Left renal cortex interstitium (tissue), 4 donors: ENCODE measurements at places on chromosomes 11 and 22.

- DNase-seq, result no peak
Observed at GRCh38 chr11:66867425-66868040, 10.7 kb downstream of the LRFN4 start.

DNA sequence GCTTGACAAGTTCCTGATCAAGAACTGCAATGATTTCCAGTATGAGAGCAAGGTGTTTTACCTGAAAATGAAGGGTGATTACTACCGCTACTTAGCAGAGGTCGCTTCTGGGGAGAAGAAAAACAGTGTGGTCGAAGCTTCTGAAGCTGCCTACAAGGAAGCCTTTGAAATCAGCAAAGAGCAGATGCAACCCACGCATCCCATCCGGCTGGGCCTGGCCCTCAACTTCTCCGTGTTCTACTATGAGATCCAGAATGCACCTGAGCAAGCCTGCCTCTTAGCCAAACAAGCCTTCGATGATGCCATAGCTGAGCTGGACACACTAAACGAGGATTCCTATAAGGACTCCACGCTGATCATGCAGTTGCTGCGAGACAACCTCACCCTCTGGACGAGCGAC, 12.0 kb downstream of the YWHAH start:
- DNase-seq, result no peak

- no peak for DNase-seq
Observed at GRCh38 chr11:72958791-72959190, 144.6 kb downstream of the ATG16L2 start.

DNA sequence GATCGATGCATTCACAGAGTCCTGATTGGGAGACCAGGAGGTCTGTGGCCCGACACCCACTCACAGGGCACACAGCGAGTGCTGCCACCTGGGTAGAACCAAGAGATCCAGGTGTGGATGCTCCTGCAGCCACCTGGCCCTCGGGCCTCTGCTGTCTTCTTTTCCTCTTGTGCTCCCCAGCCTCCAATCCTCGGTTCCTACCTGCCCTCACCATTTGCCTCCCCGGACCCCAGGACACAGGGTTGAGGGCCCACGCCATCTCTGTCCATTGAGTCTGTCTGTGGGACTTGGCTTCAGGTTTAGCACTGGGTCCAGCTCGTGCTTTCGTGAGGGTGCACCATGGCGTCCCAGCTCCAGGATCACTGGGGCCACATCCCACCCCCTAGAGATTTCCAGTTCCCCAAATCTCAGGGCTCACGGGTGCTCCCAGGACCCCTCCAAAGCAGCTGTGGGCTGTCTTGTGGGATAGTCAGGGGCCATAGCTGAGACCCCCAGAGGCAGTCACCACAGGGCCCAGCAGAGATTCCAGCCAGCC, 591.1 kb downstream of the BRD1 start:
- DNase-seq, result no peak

DNA sequence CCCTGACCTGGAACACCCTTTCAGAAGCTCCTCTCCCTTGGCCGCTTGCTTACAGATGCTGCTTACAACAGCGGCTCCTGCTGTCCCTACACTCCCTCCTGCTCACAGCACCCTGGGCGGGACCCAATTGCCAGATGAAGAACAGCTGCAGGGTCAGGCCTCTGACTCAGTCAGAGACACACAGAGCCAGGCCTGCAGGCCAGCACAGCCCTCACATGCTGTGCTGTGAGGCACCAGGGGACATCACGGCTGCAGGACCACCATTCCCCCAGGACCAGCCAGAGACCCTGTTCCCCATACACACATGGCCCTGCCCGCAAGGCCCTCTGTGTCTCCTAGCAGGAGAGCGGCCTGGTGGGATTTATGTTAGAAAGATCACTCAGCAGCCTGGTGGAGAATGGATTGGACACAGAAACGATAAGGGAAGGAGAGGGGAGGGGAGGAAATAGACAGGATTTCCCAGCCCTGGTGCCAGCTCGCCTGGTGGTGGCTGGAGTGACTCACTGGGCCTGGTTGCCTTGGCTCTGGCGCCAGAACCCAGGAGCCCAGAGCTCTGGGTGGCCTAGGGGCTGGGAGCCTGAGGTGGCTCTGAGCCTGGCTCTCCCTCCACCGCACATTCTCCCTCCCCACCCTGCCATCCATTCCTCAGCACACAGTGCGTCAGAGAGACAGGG, 6.7 kb downstream of the CAPN5 start:
- DNase-seq, result peak; percentile 56

- no peak for DNase-seq
Observed at GRCh38 chr11:72781063-72781312, 12.9 kb downstream of the STARD10 start.

GRCh38 chr11:20669820-20670684, 666 bp downstream of the NELL1 start:
- no peak for DNase-seq

DNA sequence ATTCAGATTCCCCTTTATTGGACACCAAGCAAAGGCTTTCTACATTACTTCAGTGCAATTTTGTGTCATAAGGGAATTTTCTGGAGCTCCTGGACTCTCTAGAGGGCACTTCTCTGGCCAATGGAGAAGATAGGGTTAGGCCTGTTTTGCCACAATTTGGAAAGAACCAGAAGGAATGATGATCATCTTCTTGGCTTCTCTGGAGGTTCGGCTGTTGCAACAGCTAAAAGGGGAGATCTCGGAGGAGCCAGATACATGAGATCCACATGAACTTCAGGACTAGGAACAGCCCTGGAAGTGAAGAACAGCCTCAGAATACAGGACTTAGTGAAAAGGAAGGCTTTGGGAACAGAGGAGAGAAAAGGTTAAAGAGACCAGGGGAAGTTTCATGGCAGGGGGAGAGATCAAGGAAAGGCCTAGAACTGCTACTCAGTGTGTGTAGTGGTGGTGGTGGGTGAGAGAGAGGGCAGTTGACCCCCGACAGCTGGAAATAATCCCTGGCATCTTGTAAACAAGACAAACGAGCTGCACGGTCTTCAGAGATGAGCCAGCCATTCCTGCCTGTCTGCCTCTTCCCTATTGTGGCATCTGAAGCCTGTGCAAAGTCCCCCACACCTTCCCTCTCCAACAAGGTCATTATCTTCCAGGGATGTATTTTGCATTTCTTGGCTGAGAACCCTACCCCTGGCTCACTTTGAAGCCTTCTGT, 83.8 kb downstream of the CCDC81 start:
- DNase-seq, result no peak

- DNase-seq, result no peak
Observed at GRCh38 chr11:86592659-86593451, 79.6 kb downstream of the ME3 start.

GRCh38 chr11:6626971-6627761, 7.9 kb upstream of the TPP1 start:
- DNase-seq, result no peak

DNA sequence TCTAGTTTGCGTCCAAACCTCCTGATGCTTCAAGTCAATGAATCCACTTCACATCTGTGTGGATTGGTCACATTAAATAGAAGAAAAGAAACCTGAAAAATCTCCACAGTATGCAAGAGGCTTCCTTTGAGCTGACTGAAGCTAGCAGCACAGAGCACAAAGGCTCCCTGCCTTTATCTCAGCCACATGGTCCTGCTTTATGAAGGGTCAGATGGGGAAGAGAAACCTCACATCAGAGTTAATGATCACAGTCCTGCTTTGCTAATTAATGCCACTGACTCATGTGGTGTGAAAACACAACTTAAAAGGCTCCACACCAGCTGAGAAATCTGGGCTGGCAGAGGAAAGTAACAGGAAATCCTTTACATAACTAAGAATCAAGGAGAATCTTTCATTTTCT, 1291.0 kb downstream of the LRRC4C start:
- no peak for DNase-seq

- DNase-seq, result no peak
Observed at GRCh38 chr11:11247576-11247975, 105.5 kb downstream of the CSNK2A3 start.

DNA sequence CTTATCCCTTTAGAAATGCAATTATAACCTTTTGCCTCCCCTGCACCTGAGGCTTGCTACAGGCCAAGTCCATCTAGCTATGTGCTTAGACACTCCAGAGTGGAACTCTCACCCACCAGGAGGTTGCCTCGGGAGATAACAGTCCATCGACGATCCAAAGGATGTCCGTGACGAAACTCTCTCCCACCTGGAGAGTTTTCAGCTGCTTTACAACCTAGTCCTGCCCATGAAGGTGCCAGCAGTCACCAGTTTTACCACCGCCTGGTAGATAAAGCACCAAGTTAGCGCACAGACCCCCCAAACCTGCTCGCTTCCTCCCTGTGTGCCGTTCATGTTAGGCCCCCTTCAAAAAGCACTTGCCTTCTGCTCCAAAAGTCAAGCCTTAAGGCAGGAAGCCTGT, 53.1 kb upstream of the SHISAL1 start:
- DNase-seq, result no peak

- no peak for DNase-seq
Observed at GRCh38 chr11:57896361-57897145, 127.1 kb upstream of the OR9Q1 start.

DNA sequence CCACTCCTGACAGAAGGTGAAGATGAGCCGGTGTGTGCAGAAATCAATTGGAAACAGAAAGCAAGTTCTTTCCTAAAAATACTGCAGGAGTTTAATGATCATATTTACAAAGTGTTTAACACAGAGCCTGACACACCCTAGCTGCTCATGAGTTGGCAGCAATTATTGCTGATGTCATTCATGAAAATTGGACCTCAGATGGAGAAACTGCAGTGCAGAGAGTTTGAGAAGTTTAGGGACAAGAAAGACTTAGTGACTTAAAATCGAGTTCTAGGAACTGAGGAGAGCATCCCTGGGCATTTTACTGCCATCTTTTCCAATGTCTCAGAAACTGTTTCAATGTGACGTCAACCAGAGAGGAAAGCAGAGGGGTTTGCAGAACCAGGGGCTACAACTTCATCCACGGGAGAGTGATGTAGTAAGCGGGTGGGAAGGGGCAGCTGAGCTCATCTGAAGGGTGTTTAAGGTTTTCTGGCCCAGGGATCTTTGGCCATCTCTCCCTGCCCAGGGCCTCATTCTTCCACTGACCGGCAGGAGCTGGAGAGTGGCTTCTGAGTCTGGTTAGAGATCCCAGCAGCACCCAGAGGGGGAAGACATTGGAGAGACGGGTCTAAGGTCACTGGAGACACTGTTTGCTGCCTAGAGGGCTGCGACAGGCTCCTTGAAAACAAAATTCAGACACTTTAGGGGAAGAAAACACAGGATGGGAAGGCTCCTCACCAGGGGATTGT, 21.1 kb upstream of the IGLL5 start:
- no peak for DNase-seq

DNA sequence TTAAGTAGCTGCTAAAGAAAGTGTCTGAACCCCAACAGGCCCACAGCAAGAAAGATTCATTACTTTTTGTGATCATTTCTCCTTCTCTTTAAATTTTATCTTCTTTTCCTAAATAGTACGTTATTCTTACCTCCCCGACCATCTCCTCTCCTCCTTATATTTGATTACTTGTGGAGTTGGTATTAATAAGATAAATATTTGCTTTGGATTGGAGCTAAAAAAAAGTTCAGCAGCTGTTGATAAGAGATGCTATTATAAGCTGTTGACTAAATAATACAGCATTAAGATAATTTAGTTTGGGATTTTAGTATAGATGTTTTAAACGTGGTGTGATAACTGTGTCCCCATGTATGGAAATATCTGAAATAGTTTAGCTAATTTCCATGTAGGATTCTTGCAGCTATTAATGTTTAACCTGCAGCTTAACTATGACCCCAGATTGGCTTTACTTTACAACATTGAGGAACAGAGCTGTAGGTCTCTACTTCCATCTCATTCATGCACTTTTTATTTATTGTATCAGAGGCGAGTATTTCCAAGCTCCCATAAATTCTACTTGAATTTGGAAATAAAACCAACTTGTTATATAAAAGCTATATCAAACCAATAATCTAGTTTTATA, 37.8 kb downstream of the ZNF143 start:
- DNase-seq, result no peak

- no peak for DNase-seq
Observed at GRCh38 chr11:125987066-125987641, 41.3 kb downstream of the VSIG10L2 start.
